ENCODE measurements at places on chromosomes 7 and 10.

DNA sequence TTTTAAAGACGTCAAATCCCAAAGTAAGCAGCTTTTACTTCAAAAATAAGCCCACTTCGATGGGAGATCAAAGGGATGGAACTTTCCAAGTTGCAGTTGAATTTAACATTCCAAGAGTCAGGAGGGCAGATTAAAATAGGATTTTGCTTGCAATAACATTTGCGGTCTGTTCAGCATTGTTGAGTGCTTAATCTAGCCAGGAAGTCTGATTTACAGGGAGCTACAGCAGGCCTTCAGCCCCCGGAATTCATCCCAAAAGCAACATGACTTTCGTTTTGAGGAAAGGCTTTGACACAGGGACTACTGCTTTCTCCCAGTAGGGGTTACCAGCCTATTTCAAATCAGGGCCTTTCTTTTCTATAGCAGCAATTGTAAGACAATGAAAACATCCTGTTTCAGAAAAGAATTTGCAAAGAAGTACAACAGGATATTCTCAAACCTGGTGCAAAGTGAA lies 279.6 kb upstream of the PITRM1 start:
- DNase-seq: no peak

DNA sequence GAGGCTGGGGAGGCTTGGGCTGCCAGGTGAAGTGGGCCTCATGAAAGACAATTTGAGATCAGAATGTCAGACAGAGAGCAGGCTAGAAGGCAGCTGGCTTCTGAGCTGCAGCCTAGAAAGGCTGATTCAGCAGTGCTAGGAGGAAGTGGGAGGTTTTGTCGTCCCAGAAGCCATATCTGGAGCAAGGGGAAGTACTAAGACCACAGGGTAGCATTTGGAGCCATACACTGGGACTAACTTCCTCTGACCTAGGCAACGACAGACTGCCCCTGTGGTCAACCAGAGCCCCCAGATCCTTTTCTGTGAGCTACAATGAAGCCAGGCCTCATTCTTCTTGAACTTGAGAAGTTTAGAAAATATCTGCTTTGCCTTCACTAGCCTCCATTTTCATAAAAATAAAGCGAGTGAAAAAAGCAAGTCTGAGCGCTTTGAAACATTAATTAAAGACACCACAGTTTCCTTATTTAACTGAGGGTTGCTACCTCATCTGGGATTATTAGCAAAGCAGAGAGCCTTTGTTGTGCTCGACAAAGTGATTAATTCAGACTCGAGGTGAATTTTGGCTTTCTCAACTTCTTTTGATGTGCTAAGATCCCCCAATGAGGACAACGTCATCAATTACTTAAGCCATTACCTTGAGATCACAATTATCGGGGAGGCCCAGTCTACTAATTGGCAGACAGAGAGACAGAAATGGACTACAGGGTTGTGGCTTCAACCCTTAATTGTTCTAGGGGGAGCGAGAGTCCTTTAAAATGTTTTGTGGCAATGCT lies 26.6 kb downstream of the TBXAS1 start:
- DNase-seq: no peak

- DNase-seq: no peak
Observed at GRCh38 chr10:75450644-75451640, 19.5 kb downstream of the LRMDA start.

- no peak for DNase-seq
Observed at GRCh38 chr7:67990716-67991115, 994.1 kb downstream of the TYW1 start.

GRCh38 chr7:29077854-29078253 lies 68.5 kb downstream of the CPVL start:
- DNase-seq: no peak

DNA sequence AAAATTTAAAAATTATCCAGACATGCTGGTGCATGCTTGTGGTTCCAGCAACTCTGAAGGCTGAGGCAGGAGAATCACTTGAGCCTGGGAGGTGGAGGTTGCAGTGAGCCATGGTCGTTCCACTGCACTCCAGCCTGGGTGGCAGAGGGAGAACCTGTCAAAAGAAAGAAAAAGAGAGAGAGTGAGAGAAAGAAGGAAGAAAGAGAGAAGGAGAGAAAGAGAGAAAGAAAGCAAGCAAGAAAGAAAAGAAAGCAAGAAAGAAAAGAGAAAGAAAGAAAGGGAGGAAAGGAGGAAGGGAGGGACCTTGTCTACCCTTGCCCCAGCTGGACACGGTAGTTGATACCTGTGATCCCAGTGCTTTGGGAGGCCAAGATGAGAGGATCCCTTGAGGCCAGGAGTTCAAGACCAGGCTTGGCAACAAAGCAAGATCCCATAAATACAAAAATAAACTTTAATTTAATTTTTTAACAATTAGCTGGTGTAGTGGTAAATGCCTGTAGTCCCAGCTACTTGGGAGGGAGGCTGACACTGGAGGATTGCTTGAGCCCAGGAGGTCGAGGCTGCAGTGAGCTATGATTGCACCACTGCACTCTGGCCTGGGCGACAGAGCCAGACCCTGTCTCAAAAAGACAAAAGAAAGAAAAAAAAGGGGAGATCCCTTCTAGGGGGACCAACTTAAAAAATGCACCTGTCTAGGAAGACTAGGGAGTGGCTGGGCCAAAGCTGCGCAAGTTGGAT lies 9.2 kb downstream of the NYAP1 start:
- no peak for DNase-seq

DNA sequence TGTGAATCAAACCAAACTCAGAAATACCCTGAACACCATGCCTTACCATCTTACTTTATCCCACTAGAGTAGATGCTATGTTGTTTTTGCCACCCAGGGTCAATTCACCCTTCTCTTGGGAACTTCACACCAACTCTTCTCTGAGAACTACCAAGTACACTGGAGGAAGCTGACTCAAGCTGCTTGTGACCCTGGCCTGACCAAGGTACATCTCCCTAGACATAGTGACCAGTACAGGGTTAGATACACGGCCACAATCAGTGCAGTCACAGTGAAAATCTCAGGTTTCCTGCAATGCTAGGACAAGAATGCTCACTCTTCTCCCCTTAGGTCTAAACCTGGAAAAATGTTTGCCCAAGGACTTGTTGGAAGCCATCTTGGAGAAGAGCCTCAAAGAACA lies 31.8 kb downstream of the EZH2 start:
- no peak for DNase-seq

GRCh38 chr7:149689291-149689721 lies 84.1 kb downstream of the ZNF467 start:
- no peak for DNase-seq

GRCh38 chr10:84156009-84156408 lies 16.7 kb downstream of the GHITM start:
- DNase-seq: no peak

DNA sequence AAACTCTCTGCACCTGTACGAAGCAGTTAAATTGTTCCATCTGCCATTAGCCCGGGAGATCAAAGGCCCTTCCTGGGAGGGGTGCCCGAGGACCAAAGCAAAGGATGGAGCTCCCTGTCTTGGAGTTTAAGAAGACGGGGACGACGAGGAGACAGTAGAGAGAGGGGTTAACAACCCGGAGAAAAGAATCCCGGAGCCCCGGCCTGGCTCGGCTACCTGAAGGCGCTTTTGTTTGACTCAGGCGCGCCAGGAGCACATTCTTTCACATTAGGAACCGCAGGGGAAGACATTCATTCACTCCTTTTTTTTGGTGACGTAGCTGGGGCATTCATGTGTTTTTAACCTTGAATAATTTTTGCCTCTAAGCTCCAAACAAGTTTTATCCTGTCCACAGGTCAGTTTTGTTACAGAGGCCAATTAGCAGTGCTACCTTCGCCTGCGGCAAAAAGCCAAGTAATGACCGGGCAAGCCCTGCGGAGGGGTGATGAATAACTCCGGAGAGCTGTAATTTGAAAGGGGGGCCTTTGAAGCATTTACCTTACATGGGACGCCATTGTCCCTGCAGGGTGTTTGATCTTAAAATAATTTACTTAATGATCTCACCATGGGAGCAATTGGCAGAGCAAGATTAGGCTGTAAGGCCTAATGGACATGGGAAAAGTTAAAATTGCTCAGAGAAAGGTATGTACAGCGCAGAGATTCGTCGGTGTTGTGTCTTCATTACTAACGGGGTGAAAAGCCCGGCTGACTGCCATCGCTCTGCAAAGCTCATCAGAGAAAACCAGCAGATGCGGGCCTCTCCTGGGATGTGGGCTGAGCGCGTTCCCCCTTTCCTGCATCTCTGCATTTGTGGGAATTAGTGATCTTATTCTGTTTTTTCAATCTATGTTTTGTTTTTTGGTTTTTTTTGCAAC lies 258.0 kb upstream of the SP4 start:
- no peak for DNase-seq

DNA sequence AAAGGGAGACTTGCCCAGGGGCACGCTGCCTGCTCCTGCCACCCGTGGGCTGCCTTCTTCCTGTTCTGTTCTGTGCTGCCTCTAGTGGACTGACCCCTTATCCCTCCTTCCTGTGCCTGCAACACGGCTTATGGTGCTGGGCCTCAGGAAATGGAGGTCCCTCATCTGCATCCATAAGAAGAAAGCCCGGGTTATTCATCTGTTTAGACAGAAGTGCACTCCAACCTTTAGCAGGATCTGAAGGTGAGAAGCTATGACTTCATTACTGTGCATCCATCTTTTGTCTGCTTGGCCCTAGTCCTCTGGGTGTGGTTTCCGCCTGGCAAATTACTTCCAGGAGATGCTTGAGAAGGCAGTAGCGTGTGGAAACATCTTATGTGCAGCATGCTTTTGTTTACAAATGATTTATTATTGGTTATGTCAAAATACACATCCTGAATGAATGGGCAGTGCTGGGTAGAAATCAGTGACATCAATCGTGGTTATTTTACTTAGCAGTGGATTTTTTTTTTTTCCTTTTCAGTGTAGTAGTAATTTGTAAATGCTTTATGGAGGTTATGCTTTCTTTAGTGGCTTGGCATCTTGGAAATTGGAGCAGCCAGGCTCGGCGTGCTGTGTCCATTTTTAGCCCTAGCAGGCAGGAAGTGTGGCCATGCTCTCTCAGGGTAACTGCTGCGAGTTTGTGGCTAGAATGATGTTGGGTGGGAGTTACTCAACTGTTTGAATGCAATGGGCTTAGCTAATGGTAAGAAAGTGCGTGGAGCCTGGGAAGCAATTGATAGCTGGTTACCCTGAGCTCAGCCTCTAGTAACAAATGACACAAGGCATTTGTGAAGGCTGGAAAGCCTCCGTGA lies 12.7 kb downstream of the PTPRE start:
- DNase-seq: no peak

DNA sequence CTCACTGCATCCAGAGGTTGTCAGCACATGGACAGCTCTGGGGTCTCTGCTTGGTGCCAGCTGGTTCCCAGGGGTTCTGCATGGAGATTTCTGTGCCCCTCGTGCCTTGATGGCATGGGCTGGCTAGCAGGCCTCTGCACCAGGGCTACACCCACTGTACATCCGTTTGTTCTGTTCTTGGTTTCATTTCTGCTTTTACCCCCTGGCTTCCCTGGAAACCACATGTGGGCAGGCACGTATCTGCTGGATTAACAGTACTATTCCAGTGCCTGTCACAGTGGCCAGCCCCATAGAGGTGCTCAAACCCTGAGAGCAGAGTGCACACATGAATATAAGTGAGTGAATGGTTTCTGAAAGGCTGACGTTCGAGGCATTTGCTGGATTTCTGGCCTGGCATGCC lies 207.2 kb upstream of the GPR26 start:
- no peak for DNase-seq

DNA sequence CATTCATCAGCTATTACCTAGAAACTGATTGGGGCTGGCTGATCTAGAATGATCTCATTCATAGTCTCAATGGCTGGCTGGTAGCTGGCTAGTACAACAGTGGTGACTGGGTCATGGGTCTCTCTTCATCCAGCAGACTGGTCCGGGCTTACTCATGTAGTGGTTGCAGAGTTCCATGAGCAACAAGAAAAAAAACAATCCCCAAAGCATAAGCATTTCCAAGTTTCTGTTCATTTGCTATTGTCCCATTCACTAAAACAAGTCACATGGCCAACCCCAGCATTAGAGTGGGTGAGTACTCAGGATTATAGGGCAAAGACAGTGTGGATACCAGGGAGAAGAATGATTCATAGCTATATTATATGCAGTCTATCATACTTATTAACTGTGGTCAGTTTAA lies 85.2 kb upstream of the SEMA3C start:
- no peak for DNase-seq

GRCh38 chr10:49549640-49550346 lies 10.9 kb upstream of the ERCC6 start:
- DNase-seq: no peak

DNA sequence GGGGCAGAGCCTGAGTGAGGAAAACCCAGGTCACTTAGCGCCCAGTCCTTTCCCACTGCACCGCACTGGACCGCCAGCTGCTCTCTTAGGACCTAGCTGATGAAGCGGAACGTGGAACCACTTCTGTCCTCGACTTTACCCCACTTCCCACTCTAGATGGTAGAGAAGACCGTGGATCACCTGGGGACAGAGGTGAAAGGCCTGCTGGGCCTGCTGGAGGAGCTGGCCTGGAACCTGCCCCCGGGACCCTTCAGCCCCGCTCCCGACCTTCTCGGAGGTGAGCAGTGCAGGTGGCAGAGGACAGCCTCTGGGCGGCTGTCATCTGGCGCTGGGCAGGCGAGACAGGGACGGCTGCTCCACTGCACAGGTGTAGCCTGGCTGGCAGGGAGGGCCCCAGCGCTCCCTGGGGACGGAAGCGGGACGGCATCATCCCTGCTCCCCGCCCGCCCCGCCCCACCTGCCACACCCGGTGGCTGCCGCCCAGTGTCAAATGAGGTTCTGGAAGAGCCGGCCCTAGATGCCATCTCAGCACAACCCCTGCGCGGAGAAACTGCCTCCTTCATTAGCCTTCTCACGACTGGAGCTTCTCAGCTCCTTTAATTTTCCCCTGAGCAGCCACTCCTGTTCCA lies 11.7 kb downstream of the PLAC9 start:
- DNase-seq: no peak

DNA sequence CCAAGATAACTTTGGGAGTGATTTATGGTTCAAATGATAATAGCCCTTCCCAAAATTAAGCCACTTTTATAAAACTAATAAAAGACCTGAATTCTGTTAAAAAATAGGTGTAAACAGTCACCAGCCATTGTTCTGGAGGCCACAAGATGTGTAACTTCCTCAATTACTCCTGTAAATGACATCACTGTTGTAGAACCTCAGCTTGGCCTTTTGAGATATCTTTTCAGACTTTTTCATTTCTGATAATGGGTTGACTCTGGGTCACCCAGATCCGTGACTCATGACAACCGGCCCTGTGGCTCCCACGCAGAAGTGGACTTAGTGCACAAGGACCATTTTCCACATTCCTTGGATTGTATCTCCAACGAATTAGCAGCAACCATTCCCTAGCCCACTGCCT lies 106.6 kb downstream of the DKK1 start:
- no peak for DNase-seq

DNA sequence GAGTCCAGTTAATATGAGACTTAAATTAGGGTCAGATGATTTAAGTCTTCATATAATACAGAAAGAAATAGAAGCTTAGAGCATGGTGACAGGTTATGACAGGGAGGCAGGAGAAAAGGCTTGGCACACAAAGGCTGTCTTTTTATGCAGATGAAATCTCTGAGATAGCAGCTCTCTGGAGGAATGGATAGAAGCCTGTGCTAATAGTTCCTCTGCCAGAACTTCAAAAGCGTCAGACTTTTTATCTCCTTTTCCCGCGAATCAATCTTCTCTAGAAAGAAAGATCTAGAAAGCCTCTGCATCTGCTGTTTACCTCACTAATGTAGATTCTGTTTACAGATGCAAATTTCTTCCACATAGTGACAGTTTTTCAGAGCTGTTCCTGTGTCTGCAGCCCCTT lies 1106.2 kb downstream of the XPNPEP1 start:
- no peak for DNase-seq

- no peak for DNase-seq
Observed at GRCh38 chr10:132856869-132857524, 71.0 kb upstream of the NKX6-2 start.
